ENCODE measurements at places on chromosomes 3 and 15. TPM values are rescaled to one million over a fixed set of nuclear protein-coding genes. Genes with fewer than 3 reads are reported as not detected.

Gene C15orf62
- 3.5 TPM for total RNA-seq

Gene PATL2
- total RNA-seq, result 62.8 TPM

DNA sequence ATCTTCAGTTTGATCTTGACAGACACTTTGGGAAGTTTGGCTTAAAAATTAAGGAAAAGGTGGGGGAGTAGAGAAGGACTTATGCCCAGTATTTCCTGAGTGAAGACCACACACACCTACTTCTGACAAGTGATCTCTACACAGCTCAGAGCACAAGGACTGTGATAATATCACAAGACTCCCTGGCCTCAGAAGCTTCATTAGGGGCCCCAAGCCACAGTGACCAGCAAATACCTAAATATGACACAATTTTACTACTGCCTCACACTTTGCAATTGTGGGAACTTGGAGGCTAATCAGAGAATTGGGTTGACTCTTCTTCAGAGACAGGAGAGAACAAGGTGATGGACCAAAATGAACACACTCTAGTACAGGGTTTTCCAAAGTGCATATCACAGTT, 2.6 kb downstream of the ILDR1 start:
- no peak for DNase-seq

Gene SNTN
- not detected for total RNA-seq

Data from CD4-positive, alpha-beta memory T cell (primary cell).